ENCODE measurements at places on chromosomes 3 and 15.

DNA sequence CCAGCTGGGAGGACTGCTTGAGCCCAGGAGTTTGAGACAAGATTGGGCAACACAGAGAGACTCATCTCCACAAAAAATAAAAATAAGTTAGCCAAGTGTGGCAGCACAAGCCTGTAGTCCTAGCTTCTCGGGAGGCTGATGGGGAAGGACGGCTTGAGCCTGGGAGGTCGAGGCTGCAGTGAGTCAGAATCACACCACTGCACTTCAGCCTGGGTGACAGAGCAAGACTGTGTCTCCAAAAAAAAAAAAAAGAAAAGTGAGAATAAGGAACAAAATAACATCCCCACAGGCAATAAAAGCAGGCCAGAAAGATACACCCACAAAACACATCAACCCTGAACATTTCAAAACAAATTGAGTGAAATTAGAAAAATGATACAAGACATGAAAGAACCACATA, 48.7 kb upstream of the OCA2 start:
- no peak for ATAC-seq

- no peak for ATAC-seq
These were observed 25.4 kb upstream of the TSEN2 start for GRCh38 chr3:12458901-12459300.

DNA sequence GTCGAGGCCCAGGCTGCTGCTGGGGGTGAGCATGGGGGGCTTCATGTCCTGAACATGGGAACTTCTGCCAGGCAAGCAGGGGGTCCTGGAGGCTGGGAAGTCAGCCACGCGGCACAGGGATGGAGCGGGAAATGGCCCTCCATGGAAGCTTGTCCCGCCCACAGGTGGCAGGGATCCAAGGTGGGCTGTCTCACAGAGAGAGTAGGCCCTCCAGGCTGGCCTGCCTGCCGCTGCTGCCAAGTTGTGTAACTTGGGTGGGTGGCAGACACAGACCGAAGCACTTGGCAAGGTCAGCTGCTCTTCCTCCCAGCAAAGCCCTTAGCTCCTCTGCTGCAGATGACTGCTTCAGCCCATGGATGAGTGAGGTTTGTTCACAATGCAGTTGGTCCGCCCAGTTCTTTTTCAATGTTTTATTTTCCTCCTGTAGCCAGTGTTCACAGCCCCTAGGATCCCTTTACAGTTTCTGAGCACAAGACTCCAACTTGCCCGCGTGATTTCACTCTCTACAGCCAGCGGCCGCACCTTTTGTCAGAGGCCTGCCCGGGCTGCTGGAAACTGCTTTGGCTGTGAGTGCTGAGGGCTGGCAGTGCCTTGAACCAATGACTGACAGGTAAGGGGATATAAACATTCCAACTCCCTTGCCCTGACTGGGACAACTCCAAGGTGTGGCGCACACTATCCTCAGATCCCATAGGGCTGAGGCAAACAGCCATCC, 26.7 kb downstream of the HCN4 start:
- ATAC-seq = no peak

DNA sequence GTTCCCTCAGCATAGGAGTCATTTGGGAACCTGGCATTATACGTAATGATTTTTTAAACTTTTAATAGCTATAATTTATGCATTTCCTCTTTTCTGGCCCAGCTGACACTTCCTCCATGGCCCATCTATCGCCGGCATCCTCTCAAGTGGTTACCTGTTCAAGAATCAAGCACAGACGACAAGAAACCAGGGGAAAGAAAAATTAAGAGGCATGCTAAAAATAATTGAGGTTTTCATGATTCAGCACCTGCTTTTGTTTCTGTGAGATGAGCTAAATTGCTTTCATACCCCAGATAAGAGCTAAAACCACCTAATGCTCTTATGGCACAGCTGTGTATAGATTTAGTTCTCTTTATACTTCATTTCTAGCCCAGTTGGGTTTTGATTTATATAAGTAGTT, 1.7 kb downstream of the SPCS1 start:
- ATAC-seq = no peak

DNA sequence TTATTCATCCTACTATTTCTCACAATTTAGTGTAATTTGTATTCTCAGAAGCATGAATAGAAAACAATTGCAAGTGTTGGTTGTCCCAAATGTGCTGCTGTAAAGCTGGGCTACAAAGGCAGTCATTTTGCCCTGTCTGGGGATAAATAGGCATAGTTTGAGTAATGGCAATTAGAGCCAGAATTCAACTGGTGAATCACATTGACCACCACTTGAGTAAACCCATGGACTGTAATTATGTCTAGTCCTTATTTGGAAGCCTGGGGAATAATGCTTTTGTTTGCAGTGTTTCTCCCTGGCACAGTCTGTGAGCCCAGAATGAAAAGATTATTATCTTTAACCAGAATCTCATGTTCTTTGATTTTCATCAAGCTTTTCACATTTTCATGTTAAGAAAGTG, 30.5 kb upstream of the CHL1 start:
- no peak for ATAC-seq

DNA sequence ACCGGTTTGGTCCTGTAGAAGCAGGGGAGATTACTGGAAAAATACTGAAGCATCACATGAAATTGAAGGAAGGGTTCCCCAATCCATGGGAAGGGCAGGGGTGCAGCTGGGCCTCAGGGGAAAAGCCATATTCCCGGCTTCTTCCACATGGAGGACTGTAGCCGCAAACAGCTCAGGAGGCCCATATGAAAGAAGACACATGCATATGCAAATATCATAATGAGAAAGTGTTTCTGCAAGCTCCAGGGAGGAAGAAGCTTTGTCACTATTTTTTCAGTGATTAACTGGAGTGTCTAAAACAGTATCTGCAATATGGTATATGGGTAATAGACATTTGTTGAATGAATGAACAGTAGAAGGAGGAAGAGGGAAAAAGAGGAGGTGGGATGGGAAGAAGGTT, 19.1 kb downstream of the DPH3 start:
- no peak for ATAC-seq

- no peak for ATAC-seq
These were observed 1.4 kb upstream of the PDZRN3 start for GRCh38 chr3:73626106-73626505.

DNA sequence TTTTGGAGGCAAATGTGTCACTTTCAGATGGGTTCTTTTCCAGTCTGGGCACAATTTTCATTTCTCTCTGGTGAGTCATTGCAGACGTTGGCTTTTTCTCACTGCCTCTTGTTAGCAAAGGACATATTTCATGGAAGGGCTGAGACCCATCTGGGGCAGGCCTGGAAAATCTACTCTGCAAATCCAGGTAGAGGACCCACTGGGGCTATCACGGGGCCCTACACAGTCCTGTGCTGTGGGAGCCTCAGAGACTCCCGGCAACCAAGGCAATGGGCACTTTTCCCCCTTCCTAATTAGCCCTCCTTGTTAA, 58.0 kb downstream of the HRH1 start:
- ATAC-seq = no peak

DNA sequence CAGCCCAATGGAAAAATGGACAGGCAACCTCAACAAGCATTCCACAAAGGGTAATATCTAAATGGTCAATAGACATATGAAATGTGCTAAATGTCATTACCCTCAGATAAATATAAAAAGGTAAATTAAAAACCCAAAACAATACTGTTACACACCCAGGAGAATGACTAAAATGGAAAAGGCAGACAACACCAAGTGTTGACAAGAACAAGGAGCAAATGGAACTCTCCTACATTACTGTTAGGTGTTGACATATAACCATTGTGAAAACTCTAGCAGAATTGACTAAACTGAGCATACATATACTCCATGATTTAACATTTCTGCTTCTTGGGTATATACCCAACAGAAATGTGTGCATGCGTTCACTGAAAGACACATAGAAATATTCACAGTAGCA, 25.3 kb upstream of the SLC6A11 start:
- ATAC-seq = no peak

DNA sequence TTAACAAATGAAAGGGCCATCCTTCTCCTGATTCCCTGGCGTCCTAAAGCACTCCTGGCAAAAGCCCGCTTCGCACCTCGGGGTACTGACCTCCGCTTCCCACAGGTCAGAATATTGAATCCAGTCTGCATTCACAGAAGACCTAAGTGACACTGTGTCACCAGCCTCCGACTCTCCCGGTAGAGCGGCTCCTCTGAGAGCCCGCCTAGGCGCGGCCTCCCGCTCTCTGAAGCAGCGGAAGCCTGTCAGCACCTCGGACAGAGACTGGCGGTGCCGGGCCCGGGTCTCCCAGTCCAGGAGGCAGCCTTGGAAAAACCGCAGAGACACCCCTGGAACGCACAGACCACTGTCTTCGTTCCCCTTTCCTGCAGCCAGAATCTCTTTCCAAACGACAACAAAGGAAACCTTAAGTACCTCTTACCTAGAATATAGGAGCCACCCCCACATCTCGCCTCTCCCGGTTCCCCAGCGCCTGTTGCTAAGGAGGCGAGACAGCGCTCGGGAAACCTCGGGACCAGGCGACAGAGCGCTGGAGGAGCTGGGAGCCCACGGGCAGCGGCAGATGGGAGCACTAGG, 1.2 kb downstream of the GABRB3 start:
- no peak for ATAC-seq

DNA sequence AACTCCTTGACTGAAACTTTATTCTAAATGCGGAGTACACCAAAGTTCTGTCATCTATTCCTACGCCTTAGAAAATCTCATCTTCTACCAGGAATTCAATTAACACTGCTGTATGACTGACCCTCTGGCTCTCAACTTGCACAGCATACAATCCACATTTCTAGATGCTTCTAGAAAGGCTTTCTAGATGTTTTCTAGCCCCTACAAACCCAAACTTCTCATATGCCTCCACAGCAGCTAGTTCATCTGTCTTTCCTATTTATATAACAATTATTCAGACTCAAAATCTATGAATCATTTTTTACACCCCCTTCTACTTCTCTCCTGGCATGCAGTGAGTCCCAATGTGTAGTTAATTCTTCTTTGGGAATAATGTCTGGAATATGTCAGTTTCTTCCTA, 13.2 kb downstream of the INO80 start:
- no peak for ATAC-seq

GRCh38 chr3:183350164-183350563, 78.3 kb downstream of the MCF2L2 start:
- ATAC-seq = no peak

DNA sequence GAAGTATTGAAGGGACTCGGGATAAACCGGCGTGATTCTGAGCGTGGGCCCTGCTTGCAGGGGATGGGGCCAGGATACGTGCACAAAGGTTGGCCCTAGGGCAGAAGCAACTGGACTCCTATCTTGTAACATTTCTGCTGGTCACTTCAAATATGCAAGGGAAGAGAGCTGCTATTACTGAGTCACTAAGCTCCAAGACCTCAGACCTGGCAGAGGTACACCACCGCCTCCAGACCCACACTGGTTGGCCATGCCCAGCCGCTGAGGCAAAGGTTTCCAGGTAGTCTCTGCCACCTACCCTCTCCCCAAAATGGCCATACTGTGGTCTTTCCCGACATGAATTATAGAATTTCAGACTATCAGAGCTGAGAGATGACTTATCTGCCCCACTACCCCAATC, 13.4 kb upstream of the STRA6 start:
- ATAC-seq = no peak

GRCh38 chr3:85554153-85554552, 595.4 kb downstream of the CADM2 start:
- ATAC-seq = no peak

DNA sequence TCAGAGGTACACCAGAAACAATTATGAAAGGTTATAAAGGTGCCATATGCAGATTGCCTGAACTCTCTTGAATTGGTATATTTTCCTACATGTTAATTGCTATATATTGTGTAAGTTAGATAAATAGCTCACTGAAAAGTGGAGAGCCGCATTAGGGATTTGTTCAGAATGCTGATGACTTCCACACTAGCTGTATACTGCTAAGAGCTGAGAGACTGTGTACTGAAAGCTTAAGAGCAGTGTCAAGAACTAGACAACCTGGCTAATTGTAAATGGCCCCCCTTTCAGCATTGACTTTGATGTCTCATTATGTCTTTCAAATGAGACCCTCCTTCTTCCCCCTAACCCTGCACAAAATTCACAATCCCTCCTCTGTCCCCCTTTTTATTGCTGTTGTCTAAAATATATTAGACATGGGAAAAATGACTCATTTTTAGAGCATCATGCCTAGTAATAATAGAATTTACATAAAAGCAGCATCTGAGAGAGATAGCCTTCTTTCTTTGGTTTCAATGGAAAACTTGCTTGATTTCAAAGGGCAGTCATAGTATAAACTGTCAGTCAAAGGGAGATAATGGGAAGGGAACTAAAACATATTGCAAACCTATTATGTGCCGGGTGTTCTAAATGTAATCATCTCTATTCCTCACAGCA, 34.7 kb upstream of the GREM1 start:
- no peak for ATAC-seq

DNA sequence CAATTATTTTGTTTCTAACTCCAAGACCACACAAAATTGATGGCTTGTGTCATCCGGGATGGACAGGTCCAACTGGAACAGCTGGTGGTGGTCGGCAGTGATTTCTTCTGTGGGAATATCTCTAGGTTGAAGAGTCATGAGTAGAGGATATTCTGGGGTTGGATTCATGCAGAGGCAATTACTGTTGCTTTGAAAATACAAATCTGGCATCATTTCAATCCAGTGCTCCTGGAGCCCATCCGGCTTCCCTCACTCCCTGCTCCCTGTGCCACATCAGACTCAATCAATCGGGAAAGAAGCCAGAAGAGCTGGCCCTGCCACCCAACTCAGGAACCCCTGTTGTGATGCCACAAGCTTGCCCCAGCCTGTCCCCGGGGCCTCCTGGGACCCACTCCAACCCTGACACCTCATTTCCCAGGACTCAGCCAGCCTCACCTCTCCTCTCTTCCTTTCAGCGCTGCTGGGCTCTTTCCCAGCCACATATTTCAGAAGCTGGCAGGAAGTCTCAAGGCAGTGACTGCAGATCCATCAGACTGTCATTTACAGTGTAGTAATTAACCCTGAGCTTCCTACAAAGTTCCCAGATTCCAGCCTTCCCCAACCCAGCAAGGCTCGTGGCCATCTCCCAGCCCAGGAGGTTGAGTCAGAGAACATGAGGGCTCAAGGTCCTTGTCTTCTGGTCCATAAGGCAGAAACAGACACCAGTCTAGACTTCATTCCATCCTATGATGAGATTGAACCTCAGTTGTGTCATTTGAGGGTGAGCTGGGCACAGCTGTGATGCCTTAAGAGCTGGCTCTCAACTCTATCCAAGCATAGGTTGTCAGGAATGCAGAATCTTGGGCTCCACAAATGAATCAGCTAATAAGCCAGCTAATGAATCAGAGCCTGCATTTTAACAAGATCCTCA, 114.0 kb downstream of the FAM174B start:
- no peak for ATAC-seq

- no peak for ATAC-seq
These were observed 17.6 kb downstream of the CCNL1 start for GRCh38 chr3:157142315-157142714.

GRCh38 chr3:187843654-187844053, 98.4 kb upstream of the BCL6 start:
- no peak for ATAC-seq

DNA sequence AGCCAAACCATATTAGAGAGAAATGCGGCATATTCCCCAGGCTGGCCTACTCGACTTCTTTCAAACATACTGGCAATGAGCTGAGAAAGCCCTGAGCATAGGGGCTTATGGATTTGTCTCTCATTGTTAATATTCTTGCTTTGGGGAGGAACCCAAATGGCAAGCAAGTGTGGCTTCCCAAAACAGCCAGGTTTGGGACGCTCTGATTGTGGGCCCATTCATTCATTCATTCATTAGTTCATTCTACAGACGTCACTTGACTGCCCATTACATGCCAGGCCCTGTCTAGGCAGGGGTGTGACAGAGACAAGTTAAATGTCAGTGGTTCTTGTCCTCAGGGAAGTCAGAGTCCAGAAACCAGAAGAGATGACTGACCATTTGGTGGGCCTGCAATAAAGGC, 77.4 kb upstream of the THBS1 start:
- no peak for ATAC-seq
